ENCODE measurements at places on chromosomes 6 and 20. TPM values are rescaled to one million over a fixed set of nuclear protein-coding genes. Genes with fewer than 3 reads are reported as not detected.

SAMHD1 gene
- total RNA-seq, result 41.8 TPM

DNA sequence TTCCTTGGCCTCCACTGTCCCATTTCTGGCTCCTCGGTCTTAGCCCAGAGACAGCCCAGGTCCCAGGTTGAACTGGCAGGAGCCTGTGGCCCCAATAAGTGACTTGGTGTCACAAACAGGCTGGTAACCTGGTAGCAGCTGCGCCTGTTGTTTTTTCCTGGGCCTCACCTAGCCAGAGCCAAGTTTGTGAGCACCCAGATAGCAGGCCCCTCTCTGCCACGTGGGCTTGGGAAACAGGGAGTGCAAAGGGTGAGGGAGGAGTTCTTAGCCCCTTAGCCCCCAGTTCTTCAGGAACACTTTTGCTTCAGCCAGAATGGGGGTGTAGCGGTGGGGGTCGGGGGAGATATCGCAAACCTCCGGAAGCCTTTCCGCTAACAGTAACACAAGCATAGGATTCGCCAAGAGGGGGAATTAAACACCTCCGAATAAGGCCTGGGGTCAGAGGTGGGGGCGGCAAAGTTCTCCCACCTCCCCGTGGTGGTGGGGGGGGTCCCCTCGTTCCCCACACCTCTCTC, 760 bp downstream of the C6orf132 start:
- DNase-seq, result no peak

GRCh38 chr6:52155791-52156576, 30.2 kb upstream of the IL17A start:
- no peak for DNase-seq

DNA sequence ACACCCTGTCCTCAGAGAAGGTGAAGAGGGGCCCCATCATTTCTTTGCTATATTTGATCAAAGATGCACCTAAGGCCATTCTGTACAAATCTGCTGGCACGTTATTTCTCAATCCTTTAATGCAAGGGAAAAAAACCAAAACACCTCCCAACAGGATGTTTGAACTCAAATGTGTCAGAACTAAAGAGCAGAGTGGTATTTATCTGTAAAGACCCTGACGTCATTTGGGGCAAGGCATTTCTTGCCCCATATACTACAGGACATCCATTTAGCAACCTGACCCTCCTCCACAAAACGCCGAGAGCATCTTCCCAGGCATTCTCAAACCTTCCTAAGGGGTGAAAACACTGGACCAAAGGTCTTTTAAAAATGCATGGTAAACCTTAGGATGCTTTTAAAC, 50.8 kb downstream of the ZMYND8 start:
- no peak for DNase-seq
